Upper lobe of right lung (tissue), 1 donor: ENCODE measurements at places on chromosomes 3 and 15. TPM values are rescaled to one million over a fixed set of nuclear protein-coding genes. Genes with fewer than 3 reads are reported as not detected.

The PYGO1 gene
- total RNA-seq = 11.1 TPM

The IQCF5 gene
- total RNA-seq = not detected

The ATP10A gene
- total RNA-seq = 31.1 TPM

DNA sequence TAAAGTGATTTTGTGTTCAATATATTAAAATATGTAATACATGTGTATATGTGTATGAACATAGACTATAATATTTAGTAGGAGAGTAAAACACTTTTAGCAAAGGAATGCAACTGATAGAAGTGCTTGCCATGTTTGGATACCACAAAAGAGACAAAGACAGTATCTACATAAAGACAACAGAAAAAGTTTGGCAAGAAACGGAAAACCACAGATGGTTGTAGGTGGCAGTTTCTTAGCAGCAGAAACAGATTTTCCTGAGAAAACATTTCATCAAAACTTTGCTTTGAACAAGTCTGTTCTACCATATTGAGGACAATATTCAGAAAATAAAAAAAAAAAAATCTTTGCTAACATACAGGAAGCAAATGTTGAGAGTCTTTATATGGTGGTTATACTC, 1560.4 kb upstream of the GBE1 start:
- no peaks in the 10 kb centered on the region for H3K36me3 ChIP-seq
- no peak overlapping the region for H3K27ac ChIP-seq
- no peaks in the 10 kb centered on the region for H3K4me1 ChIP-seq

- no peaks in the 10 kb centered on the region for H3K27me3 ChIP-seq
- no peak for DNase-seq
- no peak overlapping the region for H3K27ac ChIP-seq
- H3K4me3 ChIP-seq = no peak overlapping the region
- no peaks in the 10 kb centered on the region for H3K36me3 ChIP-seq
Observed at GRCh38 chr15:40618906-40619305, 24.9 kb downstream of the KNL1 start.

GRCh38 chr3:117184574-117184973, 475.0 kb downstream of the TUSC7 start:
- no peak overlapping the region for H3K4me3 ChIP-seq
- DNase-seq = no peak
- no peak overlapping the region for H3K27ac ChIP-seq
- H3K36me3 ChIP-seq = no peaks in the 10 kb centered on the region
- H3K27me3 ChIP-seq = no peaks in the 10 kb centered on the region

GRCh38 chr3:88410259-88410658, 260.5 kb downstream of the C3orf38 start:
- H3K27ac ChIP-seq = no peak overlapping the region
- no peak overlapping the region for H3K4me3 ChIP-seq
- no peaks in the 10 kb centered on the region for H3K4me1 ChIP-seq
- no peaks in the 10 kb centered on the region for H3K36me3 ChIP-seq
- no peaks in the 10 kb centered on the region for H3K27me3 ChIP-seq

DNA sequence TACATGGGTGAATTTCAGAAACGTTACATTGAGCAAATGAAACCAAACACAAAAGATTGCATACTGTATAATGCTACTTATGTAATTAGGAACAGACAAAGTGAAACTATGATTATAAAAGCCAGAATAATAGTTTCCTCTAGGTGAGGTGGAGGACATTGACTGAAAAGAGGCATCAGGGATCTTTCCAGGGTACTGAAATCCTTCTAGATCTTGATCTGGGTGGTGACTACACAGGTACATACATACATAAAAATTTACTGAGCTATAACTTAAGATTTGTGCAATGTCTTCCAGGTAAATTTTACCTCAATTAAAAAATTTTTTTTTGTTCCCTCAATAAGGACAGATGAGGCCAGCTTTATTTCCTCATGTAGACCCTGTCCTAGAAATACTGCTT, 665.6 kb upstream of the UBE2E2 start:
- no peaks in the 10 kb centered on the region for H3K27me3 ChIP-seq
- H3K4me3 ChIP-seq = no peak overlapping the region
- H3K4me1 ChIP-seq = no peaks in the 10 kb centered on the region
- no peaks in the 10 kb centered on the region for H3K36me3 ChIP-seq
- H3K27ac ChIP-seq = no peak overlapping the region
